ENCODE measurements at places on chromosomes 4 and X.
A peak's percentile ranks its signal among the peaks of the same experiment; 100 is the strongest.

DNA sequence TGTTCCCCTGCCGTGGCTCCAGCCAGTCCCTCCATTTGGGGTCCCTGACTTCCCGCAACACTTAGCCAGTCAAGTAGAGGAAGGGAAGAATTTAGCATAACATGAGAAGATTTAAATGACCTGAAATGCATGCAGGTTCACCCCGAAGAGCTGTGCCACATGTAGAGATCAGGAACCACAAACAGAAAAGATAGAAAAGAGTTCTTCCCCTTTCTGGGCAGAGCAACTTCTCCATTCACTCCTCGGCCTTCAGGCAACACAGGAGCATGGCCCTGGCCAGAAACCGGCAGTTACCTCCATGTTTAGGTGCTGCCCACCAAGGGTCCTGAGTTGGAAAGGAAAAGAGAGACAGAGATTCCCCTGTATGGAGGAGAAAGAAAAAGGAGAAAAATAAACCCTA is 5.2 kb downstream of the NLRP2B start:
- DNase-seq, result no peak
- no peaks in the 10 kb centered on the region for H3K27me3 ChIP-seq
- H3K4me3 ChIP-seq, result no peak overlapping the region

DNA sequence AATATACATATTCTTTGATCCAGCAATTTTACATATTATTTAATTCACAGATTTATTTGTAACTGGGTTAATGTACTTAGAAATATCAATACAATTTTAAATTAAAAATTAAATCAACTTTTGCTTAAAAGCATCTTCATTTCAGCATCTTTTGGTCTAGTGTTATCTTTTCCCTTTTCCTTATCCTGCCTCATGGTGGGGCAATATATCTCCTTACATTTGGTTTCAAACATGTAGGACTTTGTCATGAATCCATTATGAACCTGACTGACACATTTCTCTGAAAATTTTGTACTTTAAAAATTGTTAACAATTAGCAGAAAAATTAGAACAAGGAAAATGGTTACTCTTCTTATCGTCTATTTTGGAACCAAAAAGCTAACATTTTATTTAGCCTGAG is 42.8 kb upstream of the ANK2 start:
- no peak for DNase-seq
- no peaks in the 10 kb centered on the region for H3K4me1 ChIP-seq
- H3K27me3 ChIP-seq, result no peaks in the 10 kb centered on the region
- no peak overlapping the region for H3K27ac ChIP-seq
- H3K4me3 ChIP-seq, result no peak overlapping the region

DNA sequence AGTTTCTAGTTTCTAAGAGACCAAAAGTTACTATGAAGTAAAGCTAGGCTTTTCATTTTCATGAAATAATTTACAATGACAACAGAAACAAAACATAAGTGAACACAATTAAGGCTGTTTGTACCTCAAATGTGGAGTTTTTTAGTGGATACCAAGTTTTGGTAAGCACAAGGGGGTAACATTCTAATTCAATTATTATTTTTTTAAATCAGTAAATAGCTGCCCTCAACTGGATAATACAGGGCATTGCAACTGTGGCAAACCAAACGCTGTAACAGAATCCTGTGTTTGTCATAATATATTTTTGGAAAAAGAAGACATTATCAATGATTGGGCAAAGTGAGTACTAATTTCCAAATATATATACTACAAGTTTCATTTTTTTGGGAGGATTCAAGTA is 150.3 kb downstream of the FBXW7 start:
- no peak overlapping the region for H3K27ac ChIP-seq
- H3K4me3 ChIP-seq, result no peak overlapping the region
- H3K27me3 ChIP-seq, result no peaks in the 10 kb centered on the region
- no peaks in the 10 kb centered on the region for H3K36me3 ChIP-seq

GRCh38 chrX:100695991-100696390 is 35.9 kb downstream of the SYTL4 start:
- H3K27me3 ChIP-seq, result peaks cover 23% of the 10 kb centered on the region
- H3K4me1 ChIP-seq, result no peaks in the 10 kb centered on the region
- H3K36me3 ChIP-seq, result no peaks in the 10 kb centered on the region
- H3K4me3 ChIP-seq, result no peak overlapping the region
- no peak for DNase-seq

DNA sequence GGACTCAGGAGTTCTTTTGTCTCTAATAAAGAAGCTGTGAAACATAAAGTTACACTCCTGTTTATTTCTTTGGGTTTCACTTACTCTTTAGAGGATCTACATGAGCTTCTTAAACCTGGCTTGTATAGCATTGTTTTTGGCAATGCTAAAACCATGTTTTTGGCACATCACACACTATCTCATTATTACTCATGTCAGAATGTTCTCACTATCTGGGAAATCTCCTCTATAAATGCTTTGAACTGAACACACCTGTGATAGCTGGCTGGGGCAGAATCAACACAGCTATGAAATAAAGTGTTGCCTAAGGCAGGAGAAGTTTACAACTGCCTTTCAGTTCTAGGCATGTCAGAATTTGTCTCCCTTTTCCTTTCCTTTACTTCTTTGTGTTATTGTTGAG is 52.6 kb downstream of the SULT1B1 start:
- H3K4me1 ChIP-seq, result no peaks in the 10 kb centered on the region
- DNase-seq, result no peak
- H3K27me3 ChIP-seq, result no peaks in the 10 kb centered on the region
- no peaks in the 10 kb centered on the region for H3K36me3 ChIP-seq
- H3K27ac ChIP-seq, result no peak overlapping the region

DNA sequence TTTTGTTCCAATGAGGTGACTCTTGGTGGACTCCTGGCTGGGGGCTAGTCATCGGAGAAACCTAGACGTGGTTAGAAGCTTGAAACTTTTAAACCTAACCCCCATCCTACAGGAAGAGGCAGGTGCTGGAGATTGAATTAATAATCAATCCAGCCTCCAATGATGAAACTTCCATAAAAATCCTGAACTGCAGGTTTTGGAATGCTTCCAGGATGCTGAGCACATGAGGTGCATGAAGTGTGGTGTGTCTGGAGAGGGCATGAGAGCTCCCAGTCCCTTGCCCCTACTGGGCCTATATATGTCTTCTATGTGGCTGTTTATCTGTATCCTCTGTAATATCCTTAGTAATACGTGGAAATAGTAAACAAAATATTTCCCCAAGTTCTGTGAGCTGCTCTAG is 90.7 kb upstream of the PDHA2 start:
- no peaks in the 10 kb centered on the region for H3K27me3 ChIP-seq
- H3K36me3 ChIP-seq, result no peaks in the 10 kb centered on the region
- H3K4me3 ChIP-seq, result no peak overlapping the region
- no peak for DNase-seq

DNA sequence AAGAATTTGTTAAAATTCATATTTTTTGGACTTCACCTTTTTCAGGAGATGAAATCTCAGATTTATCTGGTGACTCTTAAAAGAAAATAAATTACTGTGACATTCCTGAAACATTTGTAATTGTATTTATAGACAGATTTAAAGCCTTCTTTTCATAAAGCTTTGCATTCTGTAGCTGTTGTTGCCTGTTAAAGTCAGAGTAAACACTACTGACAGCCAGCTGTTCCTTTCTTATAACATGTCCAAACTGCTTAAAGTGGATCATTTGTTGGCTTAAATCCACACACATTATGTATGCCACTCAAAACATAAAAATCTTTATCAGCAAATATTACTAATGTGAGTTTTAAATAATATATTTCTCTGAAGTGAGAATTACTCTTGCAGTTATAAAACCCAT is 157.5 kb downstream of the TECRL start:
- no peak overlapping the region for H3K4me3 ChIP-seq
- DNase-seq, result no peak
- no peaks in the 10 kb centered on the region for H3K27me3 ChIP-seq
- no peaks in the 10 kb centered on the region for H3K4me1 ChIP-seq
- H3K36me3 ChIP-seq, result no peaks in the 10 kb centered on the region
- H3K27ac ChIP-seq, result no peak overlapping the region

GRCh38 chrX:40108959-40109287 is 11.2 kb upstream of the BCOR start:
- peaks cover 26% of the 10 kb centered on the region for H3K4me1 ChIP-seq
- peak overlapping the region; percentile 59 for H3K4me3 ChIP-seq
- H3K27ac ChIP-seq, result peak overlapping the region; percentile 93
- H3K27me3 ChIP-seq, result peaks cover 18% of the 10 kb centered on the region
- H3K36me3 ChIP-seq, result no peaks in the 10 kb centered on the region
- peak; percentile 85 for DNase-seq

DNA sequence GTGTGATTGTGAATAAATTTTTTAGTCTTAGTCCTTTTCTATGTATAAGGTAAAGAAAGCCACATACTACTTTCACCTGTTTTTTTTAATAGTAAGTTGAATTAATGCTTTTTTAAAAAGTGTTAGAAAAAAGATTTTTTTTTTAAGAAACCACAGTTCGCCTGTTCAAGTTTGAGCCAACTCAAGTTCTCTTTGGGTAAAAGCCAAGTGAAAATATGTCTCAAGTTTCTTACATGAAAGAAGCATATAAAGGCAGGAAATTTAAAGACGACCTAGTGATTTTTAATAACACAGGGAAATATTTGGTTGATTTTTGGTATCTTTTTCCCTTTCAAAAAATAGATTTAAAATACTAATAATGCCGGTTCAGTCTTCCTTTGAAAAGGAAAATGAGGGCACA is 369.9 kb upstream of the NR3C2 start:
- no peaks in the 10 kb centered on the region for H3K36me3 ChIP-seq
- no peaks in the 10 kb centered on the region for H3K4me1 ChIP-seq
- no peaks in the 10 kb centered on the region for H3K27me3 ChIP-seq
- no peak for DNase-seq

DNA sequence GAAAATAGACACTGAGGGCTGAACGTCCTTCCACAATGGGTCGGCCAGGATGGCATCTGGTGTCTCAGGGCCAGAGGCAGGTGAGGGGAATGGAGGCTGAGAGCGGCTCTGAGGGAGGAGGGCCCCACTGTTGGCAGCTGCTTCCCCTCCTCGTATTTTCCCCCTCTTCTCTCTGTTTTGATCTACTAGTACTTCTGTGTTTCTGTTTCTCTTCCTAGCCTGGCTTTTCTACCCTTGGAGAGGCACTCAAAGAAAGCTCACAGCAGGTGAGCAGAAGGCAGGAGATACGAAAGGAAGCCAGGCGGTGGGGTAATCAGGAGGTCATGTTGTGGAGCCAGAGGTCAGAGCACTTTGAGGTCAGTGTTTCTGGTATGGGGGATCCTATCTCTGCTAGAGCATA is 151.8 kb upstream of the GATB start:
- no peak overlapping the region for H3K4me3 ChIP-seq
- no peaks in the 10 kb centered on the region for H3K27me3 ChIP-seq
- no peaks in the 10 kb centered on the region for H3K4me1 ChIP-seq
- DNase-seq, result no peak
- no peak overlapping the region for H3K27ac ChIP-seq
- no peaks in the 10 kb centered on the region for H3K36me3 ChIP-seq

- peaks cover 4% of the 10 kb centered on the region for H3K27me3 ChIP-seq
- DNase-seq, result no peak
- no peak overlapping the region for H3K4me3 ChIP-seq
- peaks cover 2% of the 10 kb centered on the region for H3K4me1 ChIP-seq
- H3K27ac ChIP-seq, result no peak overlapping the region
- H3K36me3 ChIP-seq, result no peaks in the 10 kb centered on the region
Observed at GRCh38 chrX:107576392-107576791, 51.9 kb upstream of the PRPS1 start.

- no peak overlapping the region for H3K4me3 ChIP-seq
- no peak overlapping the region for H3K27ac ChIP-seq
- DNase-seq, result peak; percentile 84
- no peaks in the 10 kb centered on the region for H3K27me3 ChIP-seq
Observed at GRCh38 chr4:16875487-16875886, 23.0 kb downstream of the LDB2 start.

DNA sequence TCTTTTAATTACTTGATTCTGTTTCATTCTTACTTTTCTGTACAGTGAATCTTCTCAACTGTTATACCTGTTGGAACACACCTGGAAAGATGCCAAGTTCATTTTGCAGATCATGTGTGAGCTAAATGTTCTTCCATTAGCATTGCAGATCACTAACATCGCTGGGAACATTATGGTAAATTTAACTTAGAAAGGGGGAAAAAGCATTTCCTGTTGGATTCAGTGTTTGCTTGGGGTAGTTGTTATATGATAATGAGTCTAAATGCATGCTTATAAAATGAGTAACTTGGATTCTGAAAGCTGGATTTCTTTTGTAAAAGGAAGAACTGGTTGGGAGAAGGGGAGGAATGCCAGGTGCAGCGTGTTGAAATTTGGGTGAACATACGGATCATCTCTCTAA is 47.6 kb downstream of the POLA1 start:
- H3K36me3 ChIP-seq, result no peaks in the 10 kb centered on the region
- DNase-seq, result no peak
- H3K27me3 ChIP-seq, result no peaks in the 10 kb centered on the region
- no peak overlapping the region for H3K4me3 ChIP-seq
- H3K27ac ChIP-seq, result no peak overlapping the region

DNA sequence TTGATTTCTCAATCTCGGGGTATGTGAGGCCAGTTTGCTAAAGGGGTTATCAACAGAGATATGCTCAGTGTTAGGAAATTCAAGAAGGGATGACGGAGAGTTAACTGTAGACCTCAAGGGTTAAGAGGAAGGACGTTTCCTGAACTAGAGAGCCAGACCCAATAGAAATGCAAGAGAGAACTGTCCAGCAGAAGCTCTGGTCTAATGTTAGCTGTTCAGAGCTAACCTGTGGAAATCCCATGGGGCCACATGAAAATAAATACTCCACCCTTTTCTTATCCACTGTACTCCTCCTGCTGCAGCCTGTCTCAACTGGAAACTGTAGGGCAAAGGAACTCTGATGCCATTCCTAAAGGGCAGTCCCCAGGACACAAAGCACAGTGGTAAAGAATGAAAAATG is 274.3 kb downstream of the DMD start:
- DNase-seq, result no peak
- no peaks in the 10 kb centered on the region for H3K27me3 ChIP-seq
- no peak overlapping the region for H3K27ac ChIP-seq
- no peak overlapping the region for H3K4me3 ChIP-seq
- no peaks in the 10 kb centered on the region for H3K36me3 ChIP-seq
- H3K4me1 ChIP-seq, result no peaks in the 10 kb centered on the region

All from mesenchymal stem cell (in vitro differentiated cells and primary cell).